Activated naive CD4-positive, alpha-beta T cell (primary cell): ENCODE measurements at places on chromosomes 6 and 20.

GRCh38 chr6:159831373-159831679 lies 31.2 kb downstream of the PNLDC1 start:
- no peak for DNase-seq

DNA sequence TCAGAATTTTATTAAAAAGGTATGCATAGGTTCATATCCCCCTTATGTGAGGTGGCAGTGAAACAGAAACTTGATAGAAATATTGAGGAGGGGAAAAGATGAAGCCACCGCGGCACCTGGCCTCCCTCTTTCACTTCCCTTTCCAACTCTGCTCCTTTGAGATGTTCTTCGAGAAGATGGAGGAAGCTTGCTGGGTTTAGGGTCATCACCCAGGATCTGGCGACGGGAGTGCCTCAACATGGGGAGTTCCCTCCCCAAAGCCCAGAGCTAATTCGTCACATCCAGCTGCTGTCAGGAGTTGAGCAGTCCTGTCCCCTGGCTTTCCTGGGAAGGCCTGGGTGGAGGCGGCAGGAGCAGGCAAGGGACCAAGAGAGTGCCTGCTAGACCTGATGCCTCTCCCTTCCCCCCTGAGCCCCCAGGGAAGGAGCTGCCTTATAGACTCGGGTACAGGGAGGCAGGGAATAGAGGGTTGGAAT lies 29.1 kb downstream of the RREB1 start:
- no peak for DNase-seq

GRCh38 chr6:25017932-25018567 lies 82.3 kb upstream of the RIPOR2 start:
- no peak for DNase-seq

GRCh38 chr6:168089186-168090063 lies 10.4 kb upstream of the FRMD1 start:
- no peak for DNase-seq

GRCh38 chr6:35724059-35724458 lies 12.8 kb upstream of the ARMC12 start:
- DNase-seq: no peak

DNA sequence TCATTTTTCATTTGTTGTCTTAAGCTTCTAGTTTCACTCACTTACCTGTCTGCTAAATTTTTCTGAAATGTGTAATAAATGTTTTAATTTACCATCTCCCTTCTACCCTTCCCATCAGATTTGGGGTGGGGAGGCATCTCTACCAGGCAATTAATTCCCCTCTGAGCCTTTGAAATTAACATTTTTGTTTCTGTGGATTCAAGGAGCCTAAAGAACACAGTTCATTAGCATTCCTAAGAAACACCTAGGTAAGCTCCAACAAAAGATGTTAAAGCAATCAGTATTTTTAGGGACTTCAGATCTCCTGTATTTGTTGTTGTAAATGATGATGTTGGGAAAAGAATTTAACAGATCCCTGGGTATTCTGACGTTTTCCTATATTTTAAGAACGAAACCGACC lies 6.6 kb downstream of the TOP1 start:
- no peak for DNase-seq

DNA sequence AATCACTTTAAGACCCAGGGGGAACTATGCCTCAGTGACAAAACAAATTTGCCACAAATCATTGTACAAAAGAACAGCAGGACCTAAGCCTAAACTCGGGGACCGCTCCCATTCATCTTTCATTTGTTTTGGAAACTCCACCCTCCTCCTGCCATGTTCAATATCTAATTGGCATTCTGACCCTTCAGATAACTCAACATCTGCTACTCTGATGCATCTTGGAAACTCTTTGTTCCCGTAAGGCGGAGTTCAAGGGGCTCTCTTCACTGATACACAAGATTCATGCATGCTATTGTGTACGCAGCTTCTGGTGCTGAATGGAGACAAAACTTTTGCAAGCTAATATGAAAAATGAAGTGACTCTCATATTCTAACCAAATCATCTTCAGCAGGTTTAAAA lies 187.6 kb downstream of the ZFP64 start:
- no peak for DNase-seq

- DNase-seq: no peak
Observed at GRCh38 chr6:155497273-155497672, 41.6 kb upstream of the NOX3 start.

DNA sequence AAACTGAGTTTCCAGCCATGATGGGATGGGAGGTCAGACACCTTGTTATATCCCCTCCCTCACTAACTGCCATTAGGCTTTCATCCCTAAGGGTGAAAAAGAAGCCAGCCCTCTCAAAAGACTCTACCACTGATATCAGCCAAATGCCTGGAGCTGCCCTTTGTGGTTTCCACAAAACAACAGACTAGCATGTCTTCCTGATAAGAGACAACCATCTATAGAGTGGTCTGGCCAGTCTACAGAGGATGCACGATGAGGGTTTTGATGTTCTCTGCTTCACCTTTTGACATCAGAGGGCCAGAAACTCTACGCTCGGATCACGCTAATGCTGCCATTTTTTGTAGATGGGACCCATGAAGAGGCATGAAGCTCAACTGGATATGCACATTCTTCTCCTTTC lies 61.7 kb upstream of the ARHGAP18 start:
- DNase-seq: no peak

GRCh38 chr20:20443504-20443903 lies 75.6 kb downstream of the INSM1 start:
- no peak for DNase-seq

GRCh38 chr6:154931711-154932424 lies 63.2 kb upstream of the TIAM2 start:
- no peak for DNase-seq

DNA sequence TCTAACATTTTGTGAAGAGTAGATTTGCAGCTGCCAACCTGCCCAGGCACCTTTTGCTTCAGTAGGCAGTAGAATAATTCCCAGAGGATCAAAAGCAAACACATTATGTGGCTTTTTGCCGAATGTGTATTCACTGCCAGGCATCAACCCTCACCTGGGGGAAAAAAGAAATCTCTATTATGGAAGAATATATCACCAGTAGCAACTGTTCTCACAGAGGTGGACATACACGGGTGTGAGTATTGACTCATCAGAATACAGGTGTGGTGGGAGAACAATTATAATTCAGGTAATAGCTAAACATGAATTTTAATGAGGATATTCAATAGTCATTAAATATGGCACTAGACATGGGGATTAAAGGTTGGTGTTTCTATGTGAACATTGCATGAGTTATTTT lies 910.7 kb downstream of the TFAP2A start:
- DNase-seq: no peak

DNA sequence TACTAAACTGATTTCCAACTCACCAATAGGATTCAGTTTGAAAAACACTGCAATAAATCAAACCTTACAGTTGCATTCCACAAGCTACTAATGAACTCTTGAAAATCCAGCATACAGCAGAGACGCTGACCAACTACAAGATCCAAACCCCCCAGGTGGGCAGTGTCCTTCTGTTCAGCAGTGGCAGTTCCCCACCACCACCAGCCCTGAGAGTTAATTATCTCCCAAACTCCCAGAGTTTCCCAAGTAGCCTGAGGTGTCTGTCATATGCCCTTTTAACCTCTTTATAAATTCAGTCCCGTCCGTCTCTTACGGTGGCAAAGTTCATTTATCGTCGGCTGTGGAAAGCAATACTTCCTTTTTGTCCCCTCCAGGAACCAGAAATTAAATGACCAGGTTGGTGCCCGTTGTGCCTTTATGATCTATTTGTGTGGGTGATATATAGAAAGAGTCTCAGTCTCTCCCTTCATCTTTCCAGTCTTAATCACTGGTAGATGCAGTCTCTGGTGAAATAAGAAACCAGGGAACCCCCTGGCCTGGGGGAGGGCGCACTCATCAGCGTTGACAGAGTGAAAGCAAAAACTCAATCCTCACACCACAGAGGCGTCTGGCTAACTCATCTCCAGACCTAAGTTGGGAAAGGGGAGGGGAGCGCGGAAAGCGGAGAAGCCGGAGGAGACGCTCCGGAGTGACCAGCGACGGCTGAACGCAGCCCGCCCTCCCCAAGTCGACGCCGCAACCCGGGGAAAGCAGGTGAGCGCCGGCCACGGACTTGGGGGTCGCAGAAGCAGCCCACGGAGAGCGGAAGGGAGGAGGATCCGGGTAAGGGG lies 717 bp downstream of the MRPL14 start:
- DNase-seq: peak; percentile 39

GRCh38 chr6:14882394-14883026 lies 363.4 kb upstream of the JARID2 start:
- DNase-seq: no peak

DNA sequence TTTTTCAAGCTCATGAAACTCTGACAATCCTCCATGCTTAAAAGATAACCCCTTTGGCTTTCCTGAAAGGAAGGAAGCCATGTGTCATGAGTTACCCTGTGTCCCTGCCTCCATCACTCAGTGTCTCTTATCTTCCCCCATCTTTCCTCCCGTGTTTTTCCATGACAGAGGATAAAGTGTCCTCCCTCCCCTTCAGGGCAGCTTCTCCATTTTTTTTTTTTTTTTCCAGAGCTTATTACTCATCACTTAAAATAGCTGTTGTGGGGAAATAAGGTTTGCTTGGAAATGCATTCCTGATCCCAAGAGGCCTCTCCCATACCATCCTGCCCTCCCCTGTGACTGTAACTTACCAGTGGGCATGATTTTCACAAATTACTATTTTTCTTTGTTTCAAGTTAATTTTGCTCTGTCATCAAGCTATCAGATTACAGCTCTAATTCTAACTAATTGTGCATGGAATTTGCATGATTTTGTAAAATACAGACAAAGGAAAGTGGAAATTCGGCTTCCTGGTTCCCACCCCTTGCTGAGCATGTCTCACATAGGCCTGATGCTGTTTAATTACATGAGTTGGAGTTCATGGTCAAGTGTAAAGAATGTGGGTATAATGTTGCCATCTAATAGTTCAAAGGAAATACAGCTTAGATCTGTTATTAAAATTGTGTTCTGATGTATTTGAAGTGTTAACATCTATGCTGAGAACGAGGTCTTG lies 614.5 kb upstream of the FLRT3 start:
- no peak for DNase-seq

DNA sequence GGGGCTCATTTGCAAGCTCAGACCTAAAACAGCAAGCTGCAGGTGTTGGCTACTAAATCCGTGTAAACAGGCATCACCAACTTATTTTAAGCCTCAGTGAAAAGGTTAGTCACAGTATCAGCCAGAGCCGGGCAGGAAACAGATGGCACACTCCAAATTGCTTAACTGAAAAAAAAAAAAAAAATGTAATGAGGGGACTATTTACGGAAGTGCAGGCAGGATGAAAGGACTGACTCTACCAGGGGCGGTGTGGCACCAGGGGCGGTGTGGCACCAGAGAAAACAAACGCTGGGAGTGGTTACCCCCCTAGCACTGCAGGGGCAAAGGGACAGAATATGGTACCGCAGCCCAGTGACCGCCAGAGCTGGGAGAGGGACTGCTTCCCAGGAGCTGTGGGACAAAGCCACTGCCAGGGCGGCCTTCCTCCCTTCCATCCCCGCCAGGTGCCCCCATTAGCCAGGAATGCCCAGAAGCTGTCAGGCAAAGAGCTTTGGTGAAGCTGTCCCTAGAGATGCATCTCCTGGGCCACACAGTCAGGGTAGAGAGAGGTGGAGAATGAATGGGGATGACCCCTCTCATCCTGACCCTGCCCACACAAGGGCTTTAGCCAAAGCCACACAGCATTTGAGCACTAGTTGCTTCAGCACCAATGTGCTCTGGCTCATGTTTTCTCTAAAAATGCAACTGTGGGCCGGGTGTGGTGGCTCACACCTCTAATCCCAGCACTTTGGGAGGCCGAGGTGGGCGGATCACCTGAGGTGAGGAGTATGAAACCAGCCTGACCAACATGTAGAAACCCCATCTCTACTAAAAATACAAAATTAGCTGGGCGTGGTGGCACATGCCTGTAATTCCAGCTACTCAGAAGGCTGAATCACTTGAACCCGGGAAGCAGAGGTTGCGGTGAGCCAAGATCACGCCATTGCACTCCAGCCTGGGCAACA lies 39.6 kb upstream of the GFOD1 start:
- peak; percentile 5 for DNase-seq

- no peak for DNase-seq
Observed at GRCh38 chr6:157987788-157988699, 6.4 kb downstream of the SYNJ2 start.

GRCh38 chr20:62671765-62672164 lies 29.5 kb downstream of the SLCO4A1 start:
- DNase-seq: no peak

DNA sequence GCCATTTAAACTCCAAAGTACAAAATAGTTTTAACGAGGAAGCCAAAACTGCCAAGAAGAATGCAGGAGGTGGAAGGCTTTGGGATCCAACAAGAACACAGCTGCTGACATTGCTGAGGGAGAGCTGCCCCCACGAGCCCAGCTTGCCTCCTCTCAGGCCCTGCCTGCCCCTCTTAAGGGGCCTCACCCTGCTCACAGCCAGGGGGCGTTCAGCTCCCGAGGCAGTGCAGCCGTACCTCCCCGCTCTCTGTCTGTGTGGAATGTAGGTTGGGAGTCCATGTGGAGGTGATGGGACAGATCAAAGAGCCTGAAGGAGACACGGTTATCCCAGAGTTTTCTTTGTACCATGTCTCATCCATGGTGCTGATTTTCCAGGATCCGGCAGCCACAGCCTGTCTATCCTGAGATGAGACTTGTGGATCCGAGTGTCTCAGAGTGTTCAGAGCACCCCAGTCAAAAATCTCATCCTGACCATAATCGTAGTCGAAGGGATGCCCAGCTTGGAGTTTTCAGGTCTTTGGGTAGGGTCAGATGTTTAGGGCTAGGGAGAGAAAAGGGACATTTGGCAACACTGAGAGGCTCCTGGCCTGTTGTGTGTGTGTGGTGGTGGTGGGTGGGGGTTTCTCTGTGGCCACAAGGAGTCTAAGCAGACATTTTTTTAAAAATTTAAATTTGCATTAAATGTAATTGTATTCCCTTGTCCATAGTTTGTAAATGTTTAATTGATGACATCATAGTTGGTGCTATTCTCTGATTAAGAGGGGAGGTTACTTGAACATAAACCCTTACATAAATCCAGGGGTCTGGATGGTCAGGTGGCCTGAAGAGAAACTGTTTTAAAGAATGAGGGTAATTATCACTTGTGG lies 111.4 kb upstream of the CLDN20 start:
- no peak for DNase-seq

DNA sequence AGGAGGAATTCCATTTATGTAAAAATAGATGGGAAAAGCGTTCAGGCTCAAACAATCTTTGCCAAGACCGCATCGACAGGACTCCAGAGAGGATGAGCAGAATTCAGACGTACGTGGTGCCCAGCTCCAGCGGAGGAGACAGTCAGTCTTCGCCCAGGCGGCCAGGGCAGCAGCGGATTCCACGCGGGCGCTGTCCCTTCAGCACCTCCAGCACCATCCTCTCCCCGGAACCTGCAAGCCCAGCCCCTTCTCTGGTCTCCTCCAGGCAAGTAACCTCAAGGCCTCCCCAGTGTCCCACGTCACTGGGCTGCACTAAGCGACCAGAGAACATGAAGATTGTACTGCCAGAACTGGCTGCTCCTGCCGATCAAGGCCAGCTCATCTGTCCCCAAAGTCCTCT lies 2.8 kb upstream of the KCNQ2 start:
- DNase-seq: no peak

- no peak for DNase-seq
Observed at GRCh38 chr20:33673114-33673409, 1.2 kb downstream of the NECAB3 start.
